ENCODE measurements at places on chromosomes 3 and 15. TPM values are rescaled to one million over a fixed set of nuclear protein-coding genes. Genes with fewer than 3 reads are reported as not detected.

The CYP1A2 gene
- not detected for total RNA-seq

The NAA50 gene
- total RNA-seq: 106 TPM

The PXK gene
- 56.2 TPM for total RNA-seq

The LEO1 gene
- 19.0 TPM for total RNA-seq

The RAP2B gene
- total RNA-seq: 10.7 TPM

The ASB14 gene
- total RNA-seq: not detected

The C3orf49 gene
- not detected for total RNA-seq

The P3H2 gene
- 6.5 TPM for total RNA-seq

The SLC2A2 gene
- total RNA-seq: not detected

The CCR1 gene
- total RNA-seq: not detected

The GOLGA8T gene
- total RNA-seq: not detected

The ZNF860 gene
- 0.26 TPM for total RNA-seq

The ZMYND10 gene
- 1.1 TPM for total RNA-seq

The ATP8B4 gene
- 0.43 TPM for total RNA-seq

The GATA2 gene
- 4.4 TPM for total RNA-seq

The P2RY14 gene
- not detected for total RNA-seq

The TMC3 gene
- total RNA-seq: under 0.01 TPM
